ENCODE measurements at places on chromosomes 5 and 9.

- no peak for DNase-seq
Observed at GRCh38 chr9:101119206-101119819, 90.8 kb downstream of the PLPPR1 start.

GRCh38 chr5:97022898-97023297 is 87.0 kb downstream of the LNPEP start:
- no peak for DNase-seq

GRCh38 chr5:165579911-165580310 is 2074.5 kb downstream of the MAT2B start:
- DNase-seq: no peak

DNA sequence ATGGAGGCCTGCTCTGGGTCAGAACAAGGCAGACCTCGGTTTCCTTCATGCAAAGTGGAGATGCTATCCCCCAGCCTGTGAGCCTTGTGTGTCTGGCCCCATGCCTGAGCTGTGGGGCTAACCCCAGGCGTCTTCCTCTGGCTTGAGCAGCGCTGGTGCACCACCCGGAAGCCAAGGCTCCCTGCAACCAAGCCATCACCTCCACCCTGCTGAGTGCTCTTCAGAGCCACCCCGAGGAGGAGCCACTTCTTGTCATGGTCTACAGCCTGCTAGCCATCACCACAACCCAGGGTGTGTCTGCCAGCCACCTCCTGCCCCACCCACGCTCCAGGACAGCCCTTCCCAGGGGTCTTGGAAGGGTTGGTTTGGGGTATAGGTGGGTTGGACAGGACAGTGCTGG is 16.2 kb downstream of the REXO4 start:
- DNase-seq: no peak

DNA sequence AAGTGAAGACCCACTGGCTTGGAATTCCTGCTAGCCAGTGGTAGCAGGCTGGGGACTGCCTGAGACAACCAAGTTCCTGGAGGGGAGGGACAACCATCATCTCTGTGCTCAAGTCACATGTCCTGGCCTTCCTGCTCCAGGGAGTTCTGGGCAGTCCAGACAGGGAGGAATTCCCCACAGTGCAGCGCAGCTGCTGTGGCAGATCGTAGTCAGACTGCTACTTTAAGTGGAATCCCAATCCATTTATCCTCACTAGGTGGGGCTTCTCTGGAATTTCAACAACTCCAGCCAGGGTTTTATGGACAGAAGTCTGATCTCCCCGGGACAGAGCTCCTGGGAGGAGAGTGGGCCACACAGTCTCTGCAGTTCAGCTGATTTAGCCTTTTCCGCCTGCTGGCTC is 20.9 kb upstream of the OR5C1 start:
- DNase-seq: no peak

DNA sequence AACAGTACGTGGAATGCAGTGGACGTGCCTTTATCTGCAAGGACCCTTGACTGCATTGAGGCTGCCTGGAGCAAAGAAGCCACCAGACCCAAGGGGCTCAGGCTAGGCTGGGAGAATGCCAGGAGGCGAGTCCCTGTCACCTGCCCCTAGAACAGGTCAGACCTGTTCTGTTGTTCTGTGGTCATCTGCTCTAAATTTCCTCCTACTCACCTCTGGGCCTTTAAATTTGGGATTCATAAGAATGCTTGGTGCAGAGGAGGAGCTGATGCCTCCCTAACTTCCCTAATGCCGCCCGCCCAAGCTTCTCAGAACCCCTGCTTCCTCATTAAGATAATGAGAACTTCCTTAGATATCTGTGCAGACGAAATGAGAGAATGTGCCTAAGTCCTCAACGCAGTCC is 32.0 kb downstream of the DAPK1 start:
- no peak for DNase-seq

DNA sequence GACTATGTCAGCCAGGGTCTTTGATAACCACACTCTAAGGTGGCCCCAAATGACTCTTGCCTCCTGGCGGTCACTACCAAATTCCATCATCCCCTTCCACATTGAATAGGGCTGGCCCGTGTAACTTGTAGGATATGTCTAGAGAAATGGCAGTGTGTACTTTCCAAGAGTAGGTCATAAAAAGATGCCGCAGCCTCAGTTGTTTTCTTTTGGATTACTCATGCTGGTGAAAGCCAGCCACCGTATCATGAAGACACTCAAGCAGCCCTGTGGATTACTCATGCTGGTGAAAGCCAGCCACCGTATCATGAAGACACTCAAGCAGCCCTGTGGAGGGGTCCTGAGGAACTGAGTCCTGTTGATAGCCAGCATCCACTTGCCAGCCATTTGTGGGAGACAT is 172.0 kb upstream of the TBC1D2 start:
- DNase-seq: no peak

GRCh38 chr9:77291714-77292113 is 114.4 kb downstream of the VPS13A start:
- no peak for DNase-seq

- no peak for DNase-seq
Observed at GRCh38 chr9:133770076-133770777, 32.1 kb upstream of the SARDH start.

DNA sequence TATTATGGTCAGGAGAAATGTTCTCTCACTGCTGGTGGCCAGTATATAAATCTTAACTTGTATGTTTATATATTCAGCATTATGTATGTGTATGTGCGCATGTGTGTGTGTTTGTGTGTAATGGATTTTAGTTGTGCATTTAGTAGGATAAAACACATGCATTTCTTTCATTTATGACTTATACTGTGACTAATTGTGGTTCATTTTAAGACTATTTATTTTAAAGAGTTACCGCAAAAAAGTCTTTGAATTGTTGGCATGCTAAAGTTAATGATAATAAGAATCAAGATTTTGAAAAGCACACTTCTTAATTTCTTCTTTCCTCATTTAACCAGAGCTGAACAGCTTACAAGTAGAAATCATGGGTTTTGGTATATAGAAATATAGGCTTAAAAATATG is 60.9 kb downstream of the RAI14 start:
- no peak for DNase-seq

DNA sequence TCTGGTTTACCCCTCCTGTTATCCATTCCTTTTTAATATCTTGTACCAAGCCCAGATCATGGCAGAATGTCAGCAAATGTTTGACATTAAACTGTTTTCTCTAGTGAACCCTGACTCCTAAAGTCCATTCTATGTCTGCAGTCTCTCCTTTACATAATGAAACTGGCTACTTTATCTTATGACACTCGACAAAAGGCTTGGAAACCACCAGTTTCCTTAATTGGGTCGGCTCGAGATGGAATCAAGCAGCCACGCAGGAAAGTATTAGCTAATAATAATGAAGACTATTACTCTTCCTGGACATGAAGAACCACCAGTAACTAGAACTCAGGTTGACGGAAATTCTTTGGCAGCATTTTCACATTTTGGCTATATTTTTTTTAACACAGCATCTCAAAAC is 17.5 kb downstream of the DAP start:
- no peak for DNase-seq

- DNase-seq: no peak
Observed at GRCh38 chr5:166926138-166926537, 1365.3 kb upstream of the WWC1 start.

- no peak for DNase-seq
Observed at GRCh38 chr5:87582149-87582548, 169.4 kb upstream of the CCNH start.

DNA sequence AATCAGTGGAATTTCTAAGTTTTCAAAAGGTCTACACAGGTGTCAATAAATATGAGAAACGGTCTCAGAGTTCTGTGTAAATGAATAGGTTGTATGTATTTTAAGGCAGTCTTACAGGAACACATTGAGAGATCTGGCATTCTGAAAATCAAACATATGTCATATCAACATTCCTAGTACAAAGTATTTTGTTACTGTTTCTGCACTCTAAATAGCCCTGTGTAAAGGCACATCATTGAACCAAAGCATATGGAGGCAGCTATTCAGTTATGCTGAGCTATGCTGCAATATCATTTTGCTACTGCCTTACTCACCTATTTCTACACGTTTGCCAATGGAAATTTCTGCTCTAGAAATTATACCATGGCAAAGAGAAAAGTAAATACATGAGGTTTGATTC is 379.1 kb downstream of the KIAA0825 start:
- DNase-seq: no peak

DNA sequence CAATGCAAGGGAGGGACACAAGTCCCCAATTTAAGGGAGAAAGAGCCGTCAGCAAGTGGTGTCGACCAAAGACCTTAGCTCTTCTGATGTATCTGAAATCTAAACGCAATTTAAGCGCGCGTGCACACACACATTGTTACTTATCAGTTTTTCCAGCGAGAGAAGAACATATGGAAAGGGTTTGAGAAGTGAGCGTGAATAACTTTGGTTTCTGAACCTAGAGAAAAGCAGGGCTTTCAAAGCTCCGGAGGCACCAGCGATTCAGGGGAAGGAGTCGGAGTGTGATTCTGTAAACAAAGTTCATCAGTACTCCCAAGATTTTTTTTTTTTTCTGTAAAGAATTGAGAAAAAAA is 191.8 kb downstream of the MEF2C start:
- no peak for DNase-seq

DNA sequence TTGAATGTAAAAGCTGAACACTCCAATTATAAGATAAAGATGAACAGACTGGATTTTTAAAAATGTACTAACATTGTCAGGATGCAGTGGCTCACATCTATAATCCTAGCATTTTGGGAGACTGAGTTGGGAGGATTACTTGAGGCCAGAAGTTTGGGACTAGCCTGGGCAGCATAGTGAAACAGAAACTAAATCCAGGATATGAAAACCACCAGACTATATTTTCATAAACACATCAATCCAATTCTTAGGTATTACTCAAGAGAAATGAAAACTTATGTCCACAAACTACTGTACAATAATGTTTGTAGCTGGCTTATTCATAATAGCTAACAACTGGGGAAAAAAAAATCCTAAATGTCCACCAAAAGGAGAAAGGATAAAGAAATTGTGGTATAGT is 26.8 kb upstream of the NAA35 start:
- no peak for DNase-seq

DNA sequence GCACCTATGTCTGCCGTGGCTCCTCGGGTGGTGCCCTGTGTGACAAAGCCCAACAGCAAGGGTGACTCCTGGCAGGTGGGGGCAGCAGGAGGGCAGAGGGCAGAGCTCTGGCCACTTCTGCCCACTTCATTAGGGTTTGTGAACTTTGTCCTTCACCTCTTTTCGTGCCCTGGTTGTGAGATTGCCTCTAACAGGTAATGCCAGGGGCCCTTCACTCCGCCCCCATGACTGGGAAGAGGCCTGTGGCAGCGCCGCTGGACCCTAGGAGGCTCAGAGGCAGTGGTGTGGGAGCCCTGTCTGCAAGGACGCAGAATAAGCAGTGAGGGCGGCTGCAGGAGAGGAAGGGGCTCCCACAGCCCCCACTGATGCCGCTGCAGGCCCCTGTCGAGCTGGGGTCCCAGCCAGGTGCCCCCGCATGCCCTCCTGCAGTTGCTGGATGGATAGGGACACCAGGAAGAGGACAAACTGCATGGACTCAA is 108.7 kb upstream of the LMX1B start:
- DNase-seq: no peak

- no peak for DNase-seq
Observed at GRCh38 chr5:68318955-68319705, 103.6 kb downstream of the PIK3R1 start.

- no peak for DNase-seq
Observed at GRCh38 chr9:76700916-76701315, 63.3 kb upstream of the PCA3 start.

GRCh38 chr9:107750741-107751566 is 261.4 kb upstream of the KLF4 start:
- no peak for DNase-seq

GRCh38 chr5:4939042-4939781 is 200.9 kb upstream of the ADAMTS16 start:
- no peak for DNase-seq

DNA sequence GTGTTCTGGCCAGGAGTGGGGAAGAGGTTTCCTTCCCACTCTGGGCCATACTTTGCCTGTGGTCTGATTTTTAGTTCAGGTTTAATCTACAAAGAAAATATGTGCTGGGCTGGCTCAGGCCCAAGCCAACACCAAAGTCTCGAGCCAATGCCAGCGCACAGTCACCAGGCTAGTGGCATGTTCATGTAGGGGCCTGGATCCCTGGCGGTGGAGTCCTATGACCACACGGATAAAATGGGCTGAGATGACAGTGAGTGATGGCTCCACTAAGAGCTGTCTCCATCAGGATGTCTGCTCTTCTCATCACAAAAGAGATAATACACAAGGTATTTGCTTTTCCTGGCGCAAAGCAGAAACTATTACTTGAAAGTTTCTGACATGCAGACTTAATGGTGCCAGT is 92.9 kb upstream of the PTPN3 start:
- no peak for DNase-seq

GRCh38 chr9:27679338-27679737 is 106.1 kb upstream of the C9orf72 start:
- no peak for DNase-seq

- DNase-seq: no peak
Observed at GRCh38 chr9:69207503-69207902, 33.4 kb downstream of the TJP2 start.

GRCh38 chr5:71922584-71923106 is 184.6 kb upstream of the MAP1B start:
- no peak for DNase-seq

DNA sequence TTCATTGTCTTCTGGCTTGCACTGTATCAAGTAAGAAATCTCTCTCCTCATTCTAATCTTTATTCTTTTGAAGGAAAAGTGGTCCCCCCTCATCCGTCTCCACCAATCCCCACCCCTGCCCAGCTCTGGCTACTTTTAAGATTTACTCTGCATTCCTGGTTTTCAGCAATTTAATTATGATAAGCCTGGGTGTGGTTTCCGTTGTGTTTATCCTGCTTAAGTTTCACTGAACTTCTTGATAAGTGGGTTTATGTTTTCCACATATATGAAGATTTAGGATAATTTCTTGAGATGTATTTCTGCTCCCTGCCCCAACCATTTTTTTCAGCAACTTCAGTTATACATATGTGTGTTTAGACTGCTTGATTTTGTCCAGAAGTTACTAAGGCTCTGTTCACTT is 46.5 kb downstream of the PTBP3 start:
- no peak for DNase-seq

- DNase-seq: no peak
Observed at GRCh38 chr5:140344683-140345423, 1.6 kb downstream of the HBEGF start.

DNA sequence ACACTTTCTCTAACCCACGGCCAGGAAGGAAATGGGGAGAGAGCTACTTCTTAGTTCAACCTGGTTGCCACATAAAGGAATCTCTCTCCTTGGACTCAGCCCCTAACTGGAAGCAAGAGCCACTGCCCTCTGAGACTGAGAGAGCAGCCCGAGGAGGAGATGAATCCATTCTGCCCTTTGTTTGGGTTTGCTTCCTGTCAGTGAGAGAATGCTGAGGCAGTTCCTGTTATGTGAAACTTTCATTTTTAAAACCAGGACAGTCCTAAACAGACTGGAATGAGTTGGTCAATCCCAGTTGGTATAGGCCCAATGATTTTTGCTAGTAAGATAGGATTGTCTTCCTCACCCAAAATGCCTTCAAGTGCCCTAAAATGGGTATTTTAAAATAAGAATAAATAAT is 205.1 kb downstream of the NTRK2 start:
- DNase-seq: no peak

DNA sequence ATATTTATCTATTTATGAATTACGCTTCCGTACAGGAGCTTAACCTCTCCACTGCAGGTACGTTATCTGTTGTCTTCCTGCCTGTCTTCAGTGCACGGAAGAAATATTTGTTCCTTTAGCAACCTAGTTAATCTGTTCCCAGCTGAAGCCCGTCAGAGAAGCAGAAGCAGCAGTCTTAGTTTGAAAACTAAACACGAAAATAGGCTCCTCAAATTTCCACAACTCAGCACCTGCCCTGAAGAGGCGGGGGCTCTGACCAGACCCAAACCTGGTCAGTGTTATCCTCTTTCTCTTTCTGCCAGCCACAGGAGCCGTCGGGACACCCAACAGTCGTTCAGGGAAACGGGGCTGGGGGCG is 462 bp downstream of the NUDCD2 start:
- no peak for DNase-seq

All from cerebellar nuclear complex (tissue), 1 donor.